ENCODE measurements at places on chromosomes 16 and 17.

- DNase-seq, result no peak
These were observed 1.3 kb downstream of the GPATCH8 start for GRCh38 chr17:44501866-44502375.

- no peak for DNase-seq
These were observed 109.0 kb upstream of the FAM20A start for GRCh38 chr17:68710035-68710780.

DNA sequence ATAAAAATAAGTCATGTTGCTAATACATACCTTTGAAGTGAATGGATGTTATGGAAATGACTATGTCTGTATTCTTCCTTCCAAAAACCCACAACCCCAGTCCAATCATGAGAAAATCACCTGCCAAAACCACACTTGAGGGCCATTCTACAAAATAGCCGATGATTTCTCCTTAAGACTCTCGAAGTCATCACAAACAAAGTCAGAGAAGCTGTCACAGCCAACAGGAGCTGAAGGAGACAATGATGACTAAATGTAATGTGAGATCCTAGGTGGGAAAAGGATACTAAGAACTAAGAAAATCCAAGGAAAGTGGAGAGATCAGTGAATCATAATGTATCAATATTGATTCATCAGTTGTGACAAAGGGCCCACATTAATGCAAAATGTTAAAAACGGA lies 432.9 kb upstream of the DYNLRB2 start:
- DNase-seq, result no peak

- no peak for DNase-seq
These were observed 532 bp downstream of the CNTNAP1 start for GRCh38 chr17:42682722-42683403.

DNA sequence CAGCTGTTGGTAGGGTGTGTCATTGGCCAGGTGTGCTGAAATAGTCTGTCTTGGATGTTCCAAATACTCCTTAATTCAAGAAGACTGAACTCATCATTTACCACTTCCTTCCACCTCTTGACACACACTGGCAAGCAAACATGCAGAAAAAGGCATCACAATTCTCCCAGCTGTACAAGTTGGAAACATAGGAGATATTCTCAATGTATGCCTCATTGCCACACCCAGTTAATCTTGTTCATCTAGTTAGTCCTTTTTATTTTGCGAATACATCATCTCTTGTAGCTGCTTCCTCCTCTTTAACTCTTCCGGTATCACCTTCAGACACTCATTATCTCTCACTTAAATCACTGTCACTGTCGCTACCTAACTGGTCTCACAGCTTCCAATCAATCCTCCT lies 75.1 kb upstream of the GOT2 start:
- DNase-seq, result no peak

GRCh38 chr17:73510981-73511718 lies 133.1 kb downstream of the SDK2 start:
- DNase-seq, result no peak

- no peak for DNase-seq
These were observed 5.8 kb downstream of the THRA start for GRCh38 chr17:40068584-40068916.

DNA sequence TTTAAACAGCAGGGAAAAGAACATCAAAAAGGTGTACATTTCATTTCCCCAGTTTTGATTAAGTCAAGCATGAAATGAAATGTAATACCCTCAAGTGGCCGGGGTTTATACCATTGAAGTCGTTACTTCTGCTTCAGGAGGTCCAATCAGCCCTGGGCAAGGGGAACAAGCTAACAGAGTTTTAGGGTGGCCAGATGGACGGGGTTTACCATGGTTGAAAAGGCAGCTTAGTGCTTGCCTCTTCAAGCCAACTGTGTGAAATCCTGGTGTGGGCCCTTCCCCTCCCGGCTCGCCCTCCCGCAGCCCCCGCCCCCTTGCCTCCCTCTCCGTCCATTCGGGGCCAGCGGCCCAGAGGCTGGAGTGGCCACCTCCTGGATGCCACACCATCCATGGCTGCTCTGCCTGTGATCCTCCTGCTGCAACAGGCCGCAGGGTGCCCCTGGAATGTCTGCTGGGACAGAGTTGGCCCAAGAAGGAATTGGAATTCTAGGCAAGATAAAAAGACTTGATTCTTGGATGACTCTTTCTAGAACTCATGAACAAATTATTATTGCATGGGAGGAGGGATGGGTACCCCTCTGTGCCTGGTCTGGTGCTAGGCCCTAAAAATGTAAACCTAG lies 296.2 kb upstream of the IRX3 start:
- DNase-seq, result no peak

- DNase-seq, result no peak
These were observed 963 bp downstream of the ALG1 start for GRCh38 chr16:5072334-5073278.

GRCh38 chr17:74711058-74711824 lies 1.5 kb downstream of the CD300LF start:
- DNase-seq, result no peak

GRCh38 chr17:4764595-4764994 lies 7.1 kb upstream of the TM4SF5 start:
- peak; percentile 71 for DNase-seq

DNA sequence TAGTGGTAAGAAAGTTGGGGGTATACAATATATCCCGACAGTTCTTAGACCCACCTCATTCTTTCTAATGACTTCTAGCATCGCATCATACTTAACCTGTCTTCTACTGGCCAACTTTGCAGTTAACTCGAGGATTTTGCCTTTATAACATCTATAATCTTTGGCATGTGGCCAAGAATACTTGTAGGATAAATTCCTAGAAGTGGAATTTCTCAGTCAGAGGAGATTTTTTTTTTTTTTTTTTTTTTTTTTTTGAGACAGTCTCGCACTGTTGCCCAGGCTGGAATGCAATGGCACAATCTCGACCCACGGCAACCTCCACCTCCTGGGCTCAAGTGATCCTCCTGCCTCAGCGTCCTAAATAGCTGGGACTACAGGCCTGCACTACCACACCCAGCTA lies 253.5 kb downstream of the MRTFB start:
- DNase-seq, result no peak

- peak; percentile 71 for DNase-seq
These were observed 95.5 kb downstream of the GNAO1 start for GRCh38 chr16:56286809-56287208.

- no peak for DNase-seq
These were observed 118.3 kb upstream of the ADAMTS18 start for GRCh38 chr16:77553130-77553529.

DNA sequence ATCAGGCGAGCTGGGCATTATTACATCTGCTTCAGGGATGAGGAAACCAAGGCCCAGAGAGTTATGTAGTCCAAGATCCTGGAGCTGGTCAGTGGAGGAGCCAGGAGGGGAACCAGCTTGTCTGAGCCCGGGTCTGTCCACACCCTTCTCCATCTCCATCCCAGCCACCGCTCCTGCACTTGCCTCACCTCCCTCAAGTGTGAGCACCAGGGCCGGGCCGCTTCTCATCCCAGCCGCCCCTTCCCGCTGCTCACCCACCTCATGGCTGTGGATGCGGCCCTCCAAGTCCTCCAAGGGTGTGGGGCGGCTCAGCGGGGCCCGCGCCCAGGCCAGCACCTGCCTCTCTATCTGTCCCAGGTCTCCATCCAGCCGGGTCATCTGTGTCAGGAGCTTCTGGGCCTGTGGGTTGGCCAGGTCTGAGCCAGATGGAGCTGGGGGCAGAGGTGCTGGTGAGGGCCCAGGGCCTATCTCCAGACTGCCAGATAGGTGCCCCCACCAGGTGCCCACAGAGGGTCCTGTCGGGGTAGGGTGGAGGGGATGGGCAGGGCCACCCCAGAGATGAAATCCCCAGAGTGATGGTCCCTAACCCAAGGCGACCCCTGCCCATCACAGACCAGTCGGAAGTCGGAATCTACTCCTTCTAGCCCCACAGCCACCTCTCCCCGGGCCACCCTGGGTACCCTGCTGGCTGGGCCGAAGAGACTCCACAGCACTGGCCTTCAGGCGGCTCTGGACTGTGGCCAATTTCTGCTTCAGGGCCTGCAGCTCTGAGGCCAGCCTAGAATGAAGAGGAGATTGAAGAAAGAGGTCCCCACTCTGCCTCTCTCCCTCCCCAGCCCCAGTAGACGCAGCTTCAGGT lies 9.4 kb downstream of the EVPL start:
- DNase-seq, result no peak

GRCh38 chr17:60526726-60527125 lies 684 bp upstream of the APPBP2 start:
- no peak for DNase-seq

All from CD14-positive monocyte (primary cell).